ENCODE measurements at places on chromosomes 13 and 19.

DNA sequence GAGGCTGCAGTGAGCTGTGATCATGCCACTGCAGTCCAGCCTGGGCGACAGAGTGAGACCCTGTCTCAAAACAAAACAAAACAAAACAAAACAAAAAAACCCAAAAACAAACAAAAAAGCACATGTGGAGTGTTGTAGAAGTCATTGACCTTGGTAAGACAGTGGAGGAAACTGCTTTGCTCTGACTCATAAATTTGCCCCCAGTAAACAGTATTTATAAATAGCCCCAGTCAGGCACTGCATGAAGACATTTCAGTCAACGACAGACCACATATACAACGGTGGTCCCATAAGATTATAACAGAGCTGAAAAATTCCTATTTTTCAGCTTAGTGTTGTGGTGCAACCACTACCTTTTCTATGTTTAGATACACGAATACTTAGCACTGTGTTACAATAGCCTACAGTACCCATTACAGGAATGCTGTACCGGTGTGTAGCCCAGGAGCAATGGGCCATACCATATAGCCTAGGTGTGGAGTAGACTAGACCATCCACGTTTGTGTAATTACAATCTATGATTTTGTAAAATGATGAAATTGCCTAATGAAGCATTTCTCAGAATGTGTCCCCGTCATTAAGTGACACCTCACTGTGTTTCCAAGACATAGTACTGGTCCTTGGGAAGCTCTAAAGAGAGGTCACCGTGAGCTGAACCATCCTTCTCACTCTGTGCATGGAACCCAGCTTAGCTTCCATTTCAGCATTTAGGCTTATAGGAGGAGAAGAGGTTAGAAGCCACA lies 1.1 kb downstream of the ARL11 start:
- DNase-seq, result no peak

DNA sequence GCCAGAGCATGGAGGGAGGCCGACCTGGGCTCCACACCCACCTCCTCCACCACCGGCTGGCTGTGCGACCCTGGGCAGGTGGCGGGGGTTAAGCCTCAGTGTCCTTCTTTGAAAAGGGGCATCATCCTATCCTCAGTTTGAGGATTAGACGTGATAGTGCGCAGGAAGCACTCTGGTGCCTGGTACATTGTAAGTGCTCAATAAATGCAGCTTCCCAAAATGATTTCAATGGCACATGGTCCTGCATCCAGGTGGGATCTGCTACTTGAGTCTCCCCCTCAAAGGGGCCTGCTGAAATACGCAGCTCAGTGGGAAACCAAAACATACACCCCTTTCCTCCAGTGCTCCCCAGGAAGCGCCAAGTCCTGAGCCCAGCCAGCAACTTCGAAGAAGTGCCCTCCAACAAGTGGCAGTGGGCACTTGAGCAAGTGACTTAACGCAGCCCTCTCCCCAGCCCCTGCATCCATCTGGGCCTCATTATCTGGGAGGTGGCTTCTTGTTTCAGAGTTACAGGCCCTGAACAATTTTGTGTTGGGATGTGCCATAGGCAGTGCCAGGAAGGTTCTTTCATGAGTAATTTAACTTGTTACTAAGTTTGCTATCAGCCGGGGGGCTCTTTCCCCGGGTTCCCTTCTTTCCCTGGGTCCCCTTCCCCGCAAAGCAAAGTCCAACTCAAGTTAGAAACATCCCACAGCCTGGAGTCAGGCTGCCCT lies 17.9 kb downstream of the ACTN4 start:
- DNase-seq, result no peak

DNA sequence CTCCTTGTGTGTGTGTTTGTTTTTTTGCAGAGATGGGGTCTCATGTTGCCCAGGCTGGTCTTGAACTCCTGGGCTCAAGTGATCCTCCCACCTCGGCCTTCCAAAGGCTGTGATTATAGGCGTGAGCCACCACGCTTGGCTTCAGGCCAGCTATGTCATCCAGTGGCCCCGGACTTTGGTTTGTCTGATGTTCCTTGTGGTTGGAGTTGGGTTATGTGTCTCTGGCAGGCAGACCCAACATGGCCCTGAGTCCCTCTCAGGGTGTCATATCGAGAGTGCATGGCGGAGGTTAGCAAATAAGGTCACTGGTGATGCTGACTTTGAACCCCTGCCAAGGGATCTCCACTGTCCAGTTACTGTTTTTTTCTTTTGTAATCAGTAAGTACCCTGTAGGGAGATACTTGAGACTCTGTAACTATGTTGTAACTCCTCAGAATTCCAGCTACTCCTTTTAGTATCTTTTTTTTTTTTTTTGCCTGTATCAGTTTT lies 37.3 kb downstream of the SMARCA4 start:
- no peak for DNase-seq

- no peak for DNase-seq
Measured at GRCh38 chr13:46522748-46523030, 30.3 kb upstream of the LRCH1 start.

DNA sequence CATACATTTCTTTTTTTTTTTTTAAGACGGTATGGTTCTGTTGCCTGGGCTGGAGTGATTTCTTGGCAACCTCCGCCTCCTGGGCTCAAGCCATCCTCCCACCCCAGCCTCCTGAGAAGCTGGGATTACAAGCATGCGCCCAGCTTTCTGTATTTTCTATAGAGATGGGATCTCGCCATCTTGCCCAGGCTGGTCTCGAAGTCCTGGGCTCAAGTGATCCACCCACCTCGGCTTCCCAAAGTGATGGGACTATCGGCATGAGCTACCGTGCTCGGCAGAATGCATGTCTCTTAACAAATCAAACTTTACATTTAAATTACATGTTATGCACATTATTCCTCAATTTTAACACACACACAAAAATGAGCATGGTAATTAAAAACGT lies 1.2 kb downstream of the NDUFA13 start:
- DNase-seq, result no peak

GRCh38 chr13:32047793-32048192 lies 16.2 kb downstream of the FRY start:
- DNase-seq, result no peak

Data from head of caudate nucleus (tissue), 42 donors.